ENCODE measurements at places on chromosomes 6 and 20. TPM values are rescaled to one million over a fixed set of nuclear protein-coding genes. Genes with fewer than 3 reads are reported as not detected.

The TRIM39 gene
- 17.7 TPM for total RNA-seq

The BPIFB4 gene
- not detected for total RNA-seq

GRCh38 chr6:98054453-98054852 lies 771.4 kb upstream of the MMS22L start:
- no peak overlapping the region for H3K4me3 ChIP-seq
- H3K27ac ChIP-seq: no peak overlapping the region
- no peaks in the 10 kb centered on the region for H3K36me3 ChIP-seq
- no peaks in the 10 kb centered on the region for H3K27me3 ChIP-seq
- H3K4me1 ChIP-seq: no peaks in the 10 kb centered on the region
- no peak for DNase-seq

DNA sequence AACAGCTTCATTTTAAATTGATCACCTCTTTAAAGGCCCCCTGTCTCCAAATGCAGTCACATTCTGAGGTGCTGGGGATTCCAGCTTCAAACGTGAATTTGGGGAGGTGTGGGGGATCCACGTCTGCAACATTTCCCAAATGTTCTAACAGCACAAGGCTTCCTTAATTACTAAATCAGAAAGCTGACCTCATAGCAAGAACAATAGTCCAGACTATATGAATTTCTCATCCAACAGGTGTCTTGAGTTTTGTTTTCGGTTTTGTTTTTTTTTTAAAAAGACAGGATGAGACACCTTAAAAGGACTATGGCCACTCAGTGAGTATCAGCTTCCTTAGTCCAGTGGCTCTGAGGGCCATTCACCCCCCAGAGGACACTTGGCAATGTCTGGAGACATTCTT lies 11.5 kb downstream of the ATP9A start:
- no peak overlapping the region for H3K4me3 ChIP-seq
- no peaks in the 10 kb centered on the region for H3K27me3 ChIP-seq
- no peaks in the 10 kb centered on the region for H3K36me3 ChIP-seq
- H3K27ac ChIP-seq: no peak overlapping the region

The CGA gene
- not detected for total RNA-seq

DNA sequence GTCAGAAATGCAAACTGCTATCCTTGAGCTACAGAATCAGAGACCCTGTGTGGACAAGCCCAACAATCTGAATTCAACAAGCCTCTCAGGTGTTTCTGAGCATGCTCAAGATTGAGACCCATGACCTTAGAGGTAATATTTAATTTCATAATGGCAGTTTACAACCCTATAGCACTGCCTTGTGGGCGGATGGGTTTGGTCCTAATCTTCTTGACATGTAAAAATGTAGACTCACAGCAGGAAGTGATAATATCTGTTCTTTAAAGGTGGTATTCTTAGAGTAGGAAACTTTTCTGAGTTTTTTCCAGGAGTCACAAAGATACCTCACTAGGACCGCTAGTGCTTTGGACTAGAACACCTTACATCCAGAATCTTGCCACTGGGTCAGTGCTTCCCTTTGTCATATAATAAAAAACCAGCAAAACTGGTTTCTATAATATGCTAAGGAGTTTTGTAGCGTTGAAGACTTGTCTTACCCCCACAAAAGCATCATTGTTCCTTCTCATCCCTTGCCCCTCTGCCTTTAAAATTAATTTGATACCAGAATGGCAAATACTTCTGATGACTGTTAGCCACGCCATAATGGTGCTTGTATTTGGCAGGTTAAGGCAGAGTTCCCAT lies 52.6 kb downstream of the E2F3 start:
- no peaks in the 10 kb centered on the region for H3K36me3 ChIP-seq
- H3K27me3 ChIP-seq: no peaks in the 10 kb centered on the region
- no peak overlapping the region for H3K4me3 ChIP-seq
- H3K27ac ChIP-seq: no peak overlapping the region

The ETV7 gene
- 4.6 TPM for total RNA-seq
